ENCODE measurements at places on chromosomes 16 and 17.

DNA sequence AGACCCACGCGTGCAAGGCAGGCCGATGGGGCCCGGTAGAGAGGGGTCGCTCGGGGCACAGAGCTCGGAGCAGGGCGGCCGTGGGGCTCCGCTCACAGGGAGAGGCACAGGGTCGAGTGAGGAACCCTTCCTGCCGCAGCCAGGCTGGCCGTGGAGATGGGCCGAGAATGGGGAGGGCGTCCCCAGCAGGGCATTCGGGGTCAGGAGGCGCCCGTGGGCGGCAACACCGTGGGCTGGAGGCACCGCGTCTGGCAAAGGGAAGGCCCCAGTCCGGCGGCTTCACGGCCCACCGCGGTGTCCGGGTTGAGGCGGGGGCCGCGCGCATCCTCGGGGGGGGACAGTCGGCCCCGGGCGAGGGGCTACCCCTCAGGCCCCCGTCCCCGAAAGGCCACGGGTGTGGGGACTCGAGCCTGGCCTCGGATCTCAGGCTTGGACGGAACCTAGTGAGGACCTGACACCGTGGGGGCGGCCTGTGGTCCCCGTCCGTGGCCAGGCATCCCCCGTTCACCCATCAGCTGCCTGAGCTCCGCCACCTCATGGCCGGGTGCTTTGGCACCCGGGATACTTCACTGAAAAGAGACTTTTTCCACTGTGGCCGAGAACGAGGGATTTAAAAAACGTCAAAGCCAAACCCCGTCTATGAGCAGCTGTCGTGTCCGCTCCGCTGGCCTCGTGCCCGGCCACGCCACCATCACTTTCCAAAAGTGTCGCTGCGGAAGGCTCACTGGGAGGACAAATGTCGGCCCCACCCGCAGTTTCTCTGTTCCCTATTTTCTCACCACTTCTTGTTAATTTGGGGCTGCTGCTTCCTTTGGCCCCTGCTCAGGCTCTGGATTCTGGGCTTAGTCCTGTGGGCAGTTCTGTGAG lies 73.6 kb downstream of the METRNL start:
- no peak for DNase-seq

DNA sequence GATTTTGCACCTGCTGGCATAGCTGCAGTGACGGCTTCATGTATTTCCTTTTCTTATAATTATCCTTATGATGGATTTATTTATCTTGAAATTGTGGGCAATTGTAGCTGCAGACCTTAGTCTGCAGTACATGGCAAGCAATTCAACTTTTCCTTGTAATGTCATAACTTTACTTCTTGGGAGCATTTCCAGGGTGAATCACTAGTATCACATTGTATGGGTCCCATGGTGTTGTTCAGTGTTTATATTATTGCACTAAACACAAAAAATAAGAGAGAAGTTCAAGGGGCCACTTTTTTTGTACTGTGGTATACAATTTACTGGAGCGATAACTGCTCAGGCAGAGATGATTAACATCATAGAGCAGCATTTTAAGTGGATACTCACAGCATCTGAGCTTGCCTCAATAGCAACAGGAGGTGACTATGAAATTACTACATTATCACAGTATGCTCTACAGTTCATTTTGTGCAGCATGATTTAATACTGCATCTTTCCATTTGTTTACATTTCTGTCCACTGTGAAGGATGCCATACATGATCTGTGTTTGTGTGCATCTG lies 169.5 kb downstream of the STX8 start:
- no peak for DNase-seq

GRCh38 chr16:23365602-23366240 lies 63.6 kb downstream of the SCNN1B start:
- DNase-seq = no peak

GRCh38 chr17:31320791-31321190 lies 631 bp downstream of the EVI2A start:
- DNase-seq = no peak

GRCh38 chr16:69859105-69859989 lies 91.8 kb upstream of the CLEC18A start:
- no peak for DNase-seq

- DNase-seq = no peak
These were observed 4.3 kb downstream of the CAMKK1 start for GRCh38 chr17:3888343-3889171.

GRCh38 chr17:14304773-14305517 lies 4.1 kb downstream of the HS3ST3B1 start:
- no peak for DNase-seq

- DNase-seq = no peak
These were observed 27.6 kb upstream of the CIBAR2 start for GRCh38 chr16:85139881-85140339.
